ENCODE measurements at places on chromosomes 13 and 19.

DNA sequence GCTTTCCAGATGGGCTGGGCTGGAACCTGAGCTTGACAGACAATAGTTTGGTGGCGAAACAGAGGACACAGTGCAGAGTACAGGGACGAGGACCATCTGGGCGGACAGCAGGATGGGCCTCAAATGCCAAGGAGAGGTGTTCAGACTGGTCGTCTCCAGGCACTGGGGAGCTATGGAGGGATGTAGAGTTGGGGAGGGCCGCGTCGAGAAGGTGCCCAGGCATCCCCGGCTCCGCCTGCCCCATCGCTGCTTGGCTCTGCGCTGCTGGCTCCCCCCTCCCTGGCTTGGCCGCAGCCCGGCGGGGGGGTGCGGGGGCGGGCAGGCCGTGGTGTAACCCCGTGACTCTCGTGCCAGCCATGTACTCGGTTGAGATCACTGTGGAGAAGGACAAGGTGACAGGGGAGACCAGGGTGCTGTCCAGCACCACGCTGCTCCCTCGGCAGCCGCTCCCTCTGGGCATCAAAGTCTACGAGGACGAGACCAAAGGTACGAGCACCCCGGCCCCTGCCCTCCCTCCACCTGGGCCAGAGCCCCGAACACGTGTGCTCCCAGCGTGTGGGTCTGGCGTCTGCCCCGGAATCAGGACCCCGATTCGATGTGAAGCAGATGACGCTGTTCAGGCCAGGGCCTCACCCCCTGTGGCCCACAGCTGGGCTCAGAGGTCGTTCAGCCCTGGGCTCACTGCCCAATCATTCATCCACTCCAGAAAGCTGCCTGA, 10.8 kb upstream of the MISP start:
- no peak for DNase-seq

DNA sequence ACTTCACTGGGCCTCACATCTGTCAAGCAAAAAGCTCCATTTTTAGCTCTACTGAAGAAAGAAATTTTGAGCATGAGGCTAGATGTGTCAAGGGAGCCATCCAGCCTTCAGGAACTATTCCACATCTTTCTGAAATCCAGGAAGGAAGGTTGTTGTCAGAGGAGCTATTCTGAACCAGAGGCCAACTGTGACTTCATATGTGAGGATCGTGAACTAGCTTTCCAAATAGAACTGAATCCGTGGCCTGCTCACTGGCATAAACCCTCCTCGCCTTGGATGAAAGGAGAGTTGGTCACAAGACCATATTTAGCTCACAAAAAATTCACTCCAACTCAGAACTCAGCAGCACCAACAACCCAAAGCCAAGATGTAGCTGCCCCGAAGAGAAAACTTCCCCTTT, 195.8 kb downstream of the FOXO1 start:
- DNase-seq: no peak

- DNase-seq: no peak
These were observed 1.9 kb downstream of the CBARP start for GRCh38 chr19:1235625-1236538.

DNA sequence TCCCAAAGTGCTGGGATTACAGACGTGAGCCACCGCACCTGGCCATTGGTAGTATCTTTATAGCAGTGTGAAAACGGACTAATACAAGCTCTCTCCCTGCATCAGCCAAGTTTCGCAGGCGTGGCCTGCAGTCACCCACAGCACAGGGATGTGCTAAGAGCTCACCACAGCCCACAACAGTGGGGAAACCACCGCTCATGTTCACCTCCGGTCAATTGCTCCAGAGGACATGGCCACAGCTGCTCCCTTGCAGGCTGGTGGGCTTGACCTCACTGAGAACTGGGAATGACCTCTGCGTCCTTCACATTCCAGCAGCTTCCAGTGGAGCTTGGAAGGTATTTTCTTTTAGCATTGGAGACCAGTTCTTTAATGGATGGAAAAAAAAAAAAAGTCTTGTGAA, 156.4 kb downstream of the KCTD15 start:
- no peak for DNase-seq

GRCh38 chr19:3949997-3950859, 17.4 kb downstream of the NMRK2 start:
- no peak for DNase-seq

GRCh38 chr13:88617176-88617575, 946.0 kb downstream of the SLITRK5 start:
- DNase-seq: no peak

DNA sequence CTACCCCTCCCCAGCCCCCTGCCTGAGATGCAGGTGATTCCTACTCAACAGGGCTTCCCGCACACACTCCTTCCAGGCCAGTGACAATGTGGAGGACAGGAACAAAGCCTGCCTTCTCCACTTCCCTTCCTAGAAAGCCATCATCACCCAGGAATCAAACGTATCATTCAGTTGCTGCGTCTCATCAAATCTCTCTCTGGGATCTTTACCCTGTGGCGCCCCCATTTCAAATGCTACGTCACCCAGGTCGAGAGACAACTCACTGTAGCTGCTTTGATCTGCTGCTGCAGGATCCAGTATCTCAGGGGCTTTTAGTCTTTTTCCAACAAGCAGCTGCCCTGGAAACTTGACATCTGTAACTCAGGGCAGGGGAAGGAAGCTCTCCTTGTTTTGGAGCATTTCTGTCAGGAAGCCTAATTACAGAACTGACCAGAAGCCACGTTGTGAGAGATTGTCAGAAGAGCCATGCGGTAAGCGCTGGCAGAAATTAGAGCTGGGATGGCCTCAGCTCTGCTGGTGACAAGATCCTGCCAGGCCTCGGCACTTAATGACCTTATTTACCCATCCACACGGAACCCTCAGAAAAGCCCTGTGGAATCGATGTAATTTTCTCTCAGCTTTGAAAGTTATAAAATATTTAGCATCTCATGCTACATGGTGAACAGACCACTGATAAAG, 140.5 kb downstream of the STK24 start:
- DNase-seq: no peak

GRCh38 chr19:3094601-3095440, 659 bp downstream of the GNA11 start:
- DNase-seq: no peak

GRCh38 chr19:8357007-8357521, 6.9 kb upstream of the ANGPTL4 start:
- DNase-seq: no peak

DNA sequence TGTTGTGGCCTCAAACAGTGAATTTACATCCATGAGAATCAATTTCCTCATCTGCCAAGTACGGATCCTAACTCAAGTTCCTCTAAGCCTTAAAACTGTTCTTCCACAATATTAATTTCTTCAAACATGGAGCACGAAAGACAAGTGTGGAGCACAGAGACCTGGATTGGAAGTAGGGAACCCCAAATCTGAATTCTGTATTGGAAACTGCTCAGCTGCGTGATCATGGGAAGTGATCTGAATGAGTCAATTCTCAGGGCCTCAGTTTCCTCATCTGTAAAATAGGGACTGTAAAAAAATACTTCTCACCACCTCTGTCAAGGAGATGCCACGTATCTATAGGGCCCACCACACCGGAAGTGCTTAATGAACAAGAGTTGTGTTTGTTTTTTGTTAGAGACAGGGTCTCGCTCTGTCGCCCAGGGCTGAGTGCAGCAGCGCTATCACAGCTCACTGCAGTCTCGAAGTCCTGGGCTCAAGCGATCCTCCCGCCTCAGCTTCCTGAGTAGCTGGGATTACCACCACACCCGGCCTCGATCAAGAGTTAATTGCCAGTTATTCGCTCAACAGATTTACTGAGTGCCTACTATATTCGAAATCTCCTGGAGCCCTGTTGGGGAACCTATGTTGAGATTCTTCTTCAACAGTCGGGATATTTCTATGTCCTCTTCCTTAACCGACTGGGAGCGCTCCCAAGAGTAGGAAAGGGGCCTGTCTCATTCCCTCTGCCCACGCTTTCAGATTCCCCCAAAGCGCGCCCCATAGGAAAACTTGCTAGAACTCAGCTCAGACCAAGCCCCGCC, 1.6 kb downstream of the SERTAD3 start:
- DNase-seq: no peak

DNA sequence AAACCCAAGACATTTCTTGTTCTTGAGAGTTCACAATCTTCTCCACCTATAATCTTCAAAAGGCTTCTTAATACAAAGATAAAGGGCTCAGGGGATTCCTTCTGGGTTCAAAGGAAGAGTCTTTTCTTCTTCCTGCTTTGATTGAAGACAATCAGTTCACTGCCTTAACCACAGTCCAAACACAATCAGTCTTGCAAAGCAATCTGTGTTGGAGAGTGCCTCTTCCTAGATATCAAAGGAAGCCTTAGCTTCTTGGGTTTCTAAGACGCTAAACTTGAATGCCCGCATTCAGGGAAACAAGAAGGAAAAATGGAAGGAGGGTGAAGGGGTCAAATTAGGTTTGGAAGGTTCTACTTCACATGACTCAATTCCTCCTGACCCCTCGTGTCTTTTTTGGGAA, 27.2 kb downstream of the RANBP3 start:
- DNase-seq: no peak

DNA sequence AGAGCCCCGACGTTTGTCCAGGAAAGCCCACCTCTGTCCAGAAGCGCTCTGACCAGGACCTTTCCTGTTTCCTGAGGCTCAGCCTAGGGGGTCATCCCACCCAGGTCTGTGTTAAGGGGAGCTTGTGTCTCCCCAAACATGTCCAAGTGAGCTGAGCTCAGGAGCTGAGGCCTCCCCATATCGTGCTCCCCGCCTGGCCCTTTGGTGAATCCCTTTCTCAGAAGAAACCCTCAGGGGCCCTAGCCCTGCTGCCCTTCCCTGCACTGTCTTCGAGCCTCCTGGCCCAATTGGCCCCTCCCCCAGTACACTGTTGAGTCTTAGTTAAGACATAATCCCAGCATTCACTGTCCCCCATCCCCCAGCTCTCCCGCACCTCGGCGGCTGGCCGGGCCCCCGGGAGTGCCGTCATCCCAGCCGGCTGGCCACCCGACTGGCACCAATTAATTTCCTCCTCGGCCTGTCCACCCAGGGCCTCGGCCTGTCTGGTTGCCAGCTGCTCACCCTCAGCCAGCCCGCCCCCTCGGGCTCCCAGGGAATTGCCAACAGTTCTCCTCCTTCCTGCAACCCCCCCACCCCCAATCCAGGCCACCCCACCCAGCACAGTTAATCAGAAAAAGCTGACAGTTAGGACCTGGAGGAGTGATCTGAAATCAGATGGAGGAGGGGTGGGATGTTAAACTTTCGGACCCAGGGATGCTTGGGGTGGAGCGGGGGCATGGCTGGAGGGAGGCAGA, 13.6 kb downstream of the IER2 start:
- DNase-seq: no peak

- peak; percentile 25 for DNase-seq
These were observed 45.6 kb upstream of the MRI1 start for GRCh38 chr19:13718733-13719132.

DNA sequence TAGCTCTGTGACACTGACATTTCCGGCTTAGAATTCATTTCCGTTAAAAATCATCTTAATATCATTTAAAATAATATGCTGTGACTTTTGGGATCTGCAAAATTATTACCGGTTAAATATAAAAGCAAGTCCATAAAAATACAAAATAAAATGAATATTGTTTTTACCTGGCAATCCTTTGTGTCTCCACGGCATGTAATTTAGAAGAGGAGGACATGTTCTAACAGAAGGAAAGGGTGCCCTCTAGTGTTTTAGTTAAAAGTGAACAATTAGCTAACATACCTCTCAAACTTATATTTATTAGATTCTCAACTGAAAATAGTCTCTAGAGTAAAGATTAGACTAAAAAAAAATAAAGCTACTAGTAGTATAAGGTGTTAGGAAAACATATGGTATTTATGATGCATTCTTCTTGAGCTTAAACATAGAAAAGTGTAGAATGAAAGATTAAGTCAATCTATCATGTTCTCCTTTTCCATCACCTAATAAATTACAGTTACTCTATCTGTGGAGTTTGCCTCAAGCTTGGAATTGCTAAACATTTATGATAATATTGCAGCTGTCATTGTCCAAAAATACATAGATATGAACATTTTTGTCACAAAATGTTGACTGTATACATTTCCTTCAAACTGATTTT, 676.7 kb upstream of the SPRY2 start:
- peak; percentile 4 for DNase-seq

GRCh38 chr13:49925881-49926418, 10.2 kb downstream of the SPRYD7 start:
- DNase-seq: no peak

DNA sequence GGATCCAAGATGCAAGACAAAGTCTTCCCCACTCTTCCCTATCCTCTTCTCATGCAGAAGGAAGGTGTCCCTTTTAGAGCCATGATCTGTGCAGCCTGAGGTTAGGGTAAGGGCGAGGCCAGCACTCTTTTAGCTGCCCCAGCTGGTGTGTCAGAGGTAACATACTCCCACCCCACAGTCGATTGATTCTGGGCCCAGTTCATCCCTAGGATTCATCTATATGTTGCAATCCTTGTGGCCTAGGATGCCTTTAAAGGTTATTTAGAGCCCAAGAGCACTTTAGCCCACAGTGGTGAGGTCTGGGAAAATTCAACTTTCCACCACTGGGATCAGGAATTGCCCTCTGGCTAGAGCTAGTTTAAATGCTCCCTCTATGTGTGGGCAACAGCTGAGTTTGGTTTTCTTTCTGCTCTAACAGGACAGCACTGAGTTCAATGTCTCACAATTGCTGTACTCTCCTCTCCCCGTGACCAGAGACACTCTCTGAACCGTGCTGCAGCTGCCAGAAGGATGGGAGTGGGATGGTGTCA, 201.3 kb upstream of the SERP2 start:
- DNase-seq: no peak

DNA sequence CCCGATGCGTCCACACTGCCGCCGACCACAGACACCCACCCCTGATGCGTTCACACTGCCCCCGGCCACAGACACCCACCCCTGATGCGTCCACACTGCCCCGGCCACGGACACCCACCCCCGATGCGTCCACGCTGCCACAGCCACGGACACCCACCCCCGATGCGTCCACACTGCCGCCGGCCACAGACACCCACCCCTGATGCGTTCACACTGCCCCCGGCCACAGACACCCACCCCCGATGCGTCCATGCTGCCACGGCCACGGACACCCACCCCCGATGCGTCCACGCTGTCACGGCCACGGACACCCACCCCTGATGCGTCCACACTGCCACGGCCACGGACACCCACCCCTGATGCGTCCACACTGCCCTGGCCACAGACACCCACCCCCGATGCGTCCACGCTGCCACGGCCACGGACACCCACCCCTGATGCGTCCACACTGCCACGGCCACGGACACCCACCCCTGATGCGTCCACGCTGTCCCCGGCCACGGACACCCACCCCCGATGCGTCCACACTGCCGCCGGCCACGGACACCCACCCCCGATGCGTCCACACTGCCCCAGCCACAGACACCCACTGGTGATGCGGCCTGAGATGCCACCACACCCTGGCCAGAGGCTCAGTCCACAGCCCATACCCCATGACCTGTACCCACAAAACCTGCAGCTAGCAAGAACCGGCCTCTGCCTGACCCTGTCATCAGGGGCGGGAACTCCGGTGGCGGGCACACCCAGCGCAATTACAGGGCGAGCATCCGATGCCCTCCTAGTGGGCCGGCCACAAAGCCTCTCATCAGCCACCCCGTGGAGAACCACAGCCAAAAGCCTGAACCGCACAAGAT, 28.4 kb downstream of the RASA3 start:
- DNase-seq: no peak

- no peak for DNase-seq
These were observed 1.8 kb downstream of the CCDC122 start for GRCh38 chr13:43877766-43878165.

Measured in brain pericyte (primary cell).